Effector CD8-positive, alpha-beta T cell (primary cell): ENCODE measurements at places on chromosomes 1 and 21.

GRCh38 chr1:47611992-47612391 lies 174.1 kb downstream of the FOXD2 start:
- DNase-seq = no peak

DNA sequence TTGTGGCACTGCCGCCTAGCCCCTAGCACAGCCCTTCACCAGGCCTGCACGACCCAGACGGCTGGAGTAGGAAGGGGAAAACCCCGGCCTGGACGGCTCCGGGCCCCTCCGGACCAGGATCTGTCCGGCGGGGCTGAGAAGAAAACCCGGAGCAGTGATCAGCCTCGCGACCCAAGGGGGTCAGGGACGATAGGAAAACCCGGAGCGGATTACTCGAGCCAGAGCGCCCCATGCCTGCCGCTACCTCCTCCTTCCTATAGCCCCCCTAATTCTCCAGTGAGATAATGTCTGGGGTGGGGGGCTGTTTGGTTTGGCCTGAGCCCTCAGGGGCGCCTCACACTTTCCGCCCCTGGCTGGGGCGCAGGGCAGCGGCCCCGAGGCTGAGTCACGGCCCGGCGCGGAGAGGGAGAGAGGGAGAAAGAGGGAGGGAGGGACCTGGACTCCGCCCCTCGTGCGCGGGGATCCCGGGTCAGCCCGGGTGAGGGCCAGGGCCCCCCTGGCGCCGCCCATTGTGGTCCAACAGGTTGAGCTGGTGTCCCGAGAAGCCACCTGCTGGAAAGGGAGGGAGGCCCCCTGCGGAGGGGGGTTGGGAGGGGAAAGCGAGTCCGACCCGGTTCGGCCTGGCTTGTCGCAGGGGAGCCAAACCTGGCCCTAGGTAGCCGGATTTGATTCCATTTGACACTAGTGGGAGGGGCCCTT lies 1.7 kb upstream of the ZBTB7B start:
- DNase-seq = peak; percentile 58

GRCh38 chr21:41967708-41968107 lies 13.9 kb upstream of the C2CD2 start:
- no peak for DNase-seq

- DNase-seq = no peak
These were observed 15.1 kb upstream of the DNAH14 start for GRCh38 chr1:224914292-224914900.

- no peak for DNase-seq
These were observed 257.4 kb downstream of the MATN1 start for GRCh38 chr1:30466026-30466425.

DNA sequence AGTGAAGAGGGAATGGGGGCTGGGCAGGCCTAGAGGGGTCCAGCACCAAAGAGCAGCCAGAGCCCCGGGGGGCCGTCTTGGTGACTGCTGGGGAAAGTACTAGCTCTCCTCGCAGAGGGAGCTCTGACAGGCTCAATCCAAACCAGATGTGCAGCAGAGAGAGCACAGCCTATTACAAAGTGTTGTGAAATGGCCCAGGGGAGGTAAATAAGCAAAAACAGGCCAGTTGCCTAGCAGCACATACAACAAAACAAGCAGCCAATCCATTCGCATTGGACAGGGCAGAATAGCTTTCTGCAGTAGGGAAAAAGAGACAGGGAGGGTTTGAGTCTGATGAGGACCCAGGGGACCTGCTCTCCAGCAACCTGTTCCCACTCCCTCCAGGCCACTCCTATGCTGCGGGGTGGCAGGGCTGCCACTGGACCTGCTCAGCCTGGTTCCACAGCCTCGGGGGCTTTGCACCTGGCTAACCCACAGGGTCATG lies 239.6 kb upstream of the FGGY start:
- no peak for DNase-seq

DNA sequence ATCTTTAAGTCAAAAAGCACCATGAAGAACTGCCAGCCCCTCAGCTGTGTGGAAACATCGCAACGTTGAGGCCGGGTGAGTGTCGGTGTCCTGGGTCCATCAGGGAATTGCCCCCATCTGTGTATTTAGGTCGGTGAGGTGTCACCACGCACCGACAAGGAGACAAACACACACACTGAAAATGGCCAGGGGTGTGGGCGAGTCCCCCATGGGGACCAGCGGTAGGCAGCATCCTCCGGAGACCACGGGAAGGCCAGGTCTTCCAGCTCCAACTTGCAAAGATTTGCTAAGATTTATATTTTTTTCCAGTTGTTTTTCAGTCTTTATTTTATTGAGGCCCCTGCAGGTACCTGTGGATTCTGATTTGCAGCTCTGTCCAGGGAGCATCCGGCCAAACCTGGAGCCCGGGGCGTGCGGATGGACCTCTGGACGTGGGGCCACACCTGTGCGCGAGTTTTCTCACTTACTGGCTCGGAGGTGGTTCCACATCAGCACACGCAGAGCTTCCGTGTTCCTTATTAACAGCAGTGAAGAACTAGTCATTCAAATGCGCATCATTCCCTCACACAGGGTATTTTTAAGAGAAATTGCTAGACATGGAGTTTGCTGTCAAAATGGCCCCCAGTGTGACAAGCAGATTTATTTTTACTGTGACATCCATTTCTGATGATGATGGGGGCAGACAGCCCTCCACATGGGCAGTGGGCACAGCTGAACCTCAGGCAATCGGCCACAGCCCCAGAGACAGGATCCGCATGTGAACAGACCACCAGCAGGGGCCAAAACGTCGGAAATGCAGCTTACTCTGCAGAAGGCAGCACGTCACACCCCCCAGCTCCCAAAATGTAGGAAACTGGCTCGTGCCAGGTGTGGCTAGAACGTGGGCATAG lies 17.2 kb upstream of the SLC19A1 start:
- DNase-seq = no peak

DNA sequence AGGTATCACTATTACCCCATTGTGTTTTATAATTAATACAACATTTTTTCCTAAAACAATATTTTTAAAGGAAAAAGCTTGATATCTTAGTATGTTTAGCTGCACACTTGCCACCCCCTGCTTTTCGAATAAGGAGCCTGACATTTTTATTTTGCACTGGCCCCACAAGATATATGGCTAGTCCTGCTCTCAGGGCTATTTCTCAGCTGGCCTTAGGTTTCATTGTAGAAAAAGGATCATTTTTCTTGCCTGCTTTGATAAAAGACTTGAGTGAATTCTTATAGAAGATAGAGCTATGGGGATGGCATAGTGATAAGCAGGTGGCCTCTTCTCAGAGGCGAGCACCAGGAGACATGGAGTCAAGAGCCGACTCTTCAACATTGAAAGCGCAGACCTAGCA lies 167.0 kb downstream of the FAM78B start:
- DNase-seq = no peak

DNA sequence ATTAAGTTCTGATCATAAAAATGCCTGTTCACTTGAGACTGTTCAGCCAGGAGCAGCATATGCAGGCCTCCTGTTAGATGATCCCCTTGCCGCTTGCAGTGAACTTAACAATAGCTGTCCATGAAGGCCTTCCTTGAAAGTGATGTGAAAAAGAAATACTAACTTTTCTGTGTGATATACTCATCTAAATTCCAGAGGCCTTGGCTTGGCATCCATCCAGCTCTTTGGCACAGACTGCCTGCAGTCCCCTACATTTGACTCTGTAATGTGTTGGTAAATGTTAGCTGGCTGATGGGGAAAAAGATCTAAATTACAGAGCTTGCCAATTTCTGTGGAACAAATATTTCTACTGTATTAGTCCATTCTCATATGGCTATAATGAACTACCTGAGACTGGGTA lies 73.7 kb downstream of the KCNK2 start:
- no peak for DNase-seq

DNA sequence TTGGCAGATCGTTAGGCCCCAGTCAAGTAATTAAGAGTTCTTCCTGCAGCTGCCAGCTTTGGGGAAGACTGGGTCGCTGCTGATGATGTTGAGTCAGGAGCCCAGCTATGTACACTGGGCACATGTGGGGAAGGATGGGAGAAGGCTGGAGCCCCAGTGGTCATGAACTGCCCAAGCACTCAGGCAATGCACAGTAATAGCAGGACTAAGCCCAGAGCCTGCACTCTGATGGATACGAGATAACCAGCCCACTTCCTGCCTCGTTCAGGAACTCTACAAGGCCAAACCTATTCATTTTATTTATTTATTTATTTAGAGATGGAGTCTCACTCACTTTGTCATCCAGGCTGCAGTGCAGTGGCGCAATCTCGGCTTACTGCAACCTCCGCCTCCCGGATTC lies 81.1 kb upstream of the BTG3 start:
- no peak for DNase-seq

GRCh38 chr1:217063172-217063908 lies 340.1 kb upstream of the ESRRG start:
- no peak for DNase-seq

DNA sequence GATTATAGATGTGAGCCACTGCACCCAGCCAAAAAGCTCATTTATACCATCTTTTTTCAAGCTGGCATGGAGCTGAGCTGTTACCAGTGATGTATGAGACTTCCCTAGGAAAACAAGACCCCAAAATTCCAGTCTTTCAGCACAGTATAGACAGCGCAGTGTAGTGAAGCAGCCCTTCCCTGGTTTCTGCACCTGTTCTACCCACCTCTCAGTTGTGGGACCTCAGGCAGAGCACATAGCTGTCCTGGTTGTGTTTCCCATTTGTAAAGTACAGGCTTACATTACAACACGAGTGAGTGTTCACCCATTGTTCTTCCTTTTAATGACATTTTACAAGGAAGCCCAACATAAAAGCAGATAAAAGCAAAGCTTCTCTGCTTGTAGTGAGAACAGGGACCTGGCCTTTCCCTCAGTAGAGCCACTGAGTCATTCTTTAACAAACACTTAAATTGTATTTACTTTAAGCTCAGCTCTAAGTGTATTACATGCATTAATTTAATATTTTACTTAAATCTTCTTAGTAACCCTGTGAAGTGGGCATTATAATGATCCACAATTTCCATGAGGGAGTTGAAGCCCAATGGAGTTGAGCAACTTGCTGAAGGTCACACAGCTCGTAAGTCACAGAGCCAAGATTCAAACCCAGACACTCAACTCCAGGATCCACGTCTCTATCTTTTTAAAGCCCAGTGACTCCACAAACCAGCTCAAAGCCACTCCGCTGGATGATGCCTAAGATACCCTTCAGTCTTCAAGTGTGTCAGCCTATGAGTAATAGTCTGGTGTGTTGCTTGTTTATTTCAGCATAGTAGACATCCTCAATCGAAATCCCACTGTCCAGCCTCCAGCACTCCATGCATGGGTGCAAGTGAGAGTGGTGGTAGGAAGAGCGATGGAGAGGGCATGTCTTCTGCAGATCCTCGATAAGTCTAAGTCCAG lies 40.5 kb upstream of the CAPZB start:
- no peak for DNase-seq

GRCh38 chr1:93448292-93448982 lies 519 bp downstream of the FNBP1L start:
- DNase-seq = no peak

DNA sequence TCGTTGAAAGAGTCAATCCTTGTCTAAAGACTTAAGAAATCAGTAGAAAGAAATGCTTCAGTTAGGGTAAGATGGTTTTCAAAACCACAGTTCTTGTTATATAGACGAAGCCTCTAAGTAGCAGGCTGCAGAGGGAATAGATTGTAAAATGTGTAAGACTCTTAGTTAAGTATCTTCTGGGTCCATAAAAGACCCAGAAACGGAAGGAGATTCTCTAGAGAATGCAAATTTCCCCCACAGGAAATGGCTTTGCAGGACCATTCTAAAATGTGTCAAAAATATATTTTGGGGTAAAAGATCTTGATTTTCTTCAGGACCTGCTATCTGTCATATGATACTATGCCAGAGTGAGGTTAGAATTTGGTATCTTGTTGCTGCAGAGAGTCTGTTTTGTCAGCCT lies 13.4 kb downstream of the OR2T1 start:
- DNase-seq = no peak

DNA sequence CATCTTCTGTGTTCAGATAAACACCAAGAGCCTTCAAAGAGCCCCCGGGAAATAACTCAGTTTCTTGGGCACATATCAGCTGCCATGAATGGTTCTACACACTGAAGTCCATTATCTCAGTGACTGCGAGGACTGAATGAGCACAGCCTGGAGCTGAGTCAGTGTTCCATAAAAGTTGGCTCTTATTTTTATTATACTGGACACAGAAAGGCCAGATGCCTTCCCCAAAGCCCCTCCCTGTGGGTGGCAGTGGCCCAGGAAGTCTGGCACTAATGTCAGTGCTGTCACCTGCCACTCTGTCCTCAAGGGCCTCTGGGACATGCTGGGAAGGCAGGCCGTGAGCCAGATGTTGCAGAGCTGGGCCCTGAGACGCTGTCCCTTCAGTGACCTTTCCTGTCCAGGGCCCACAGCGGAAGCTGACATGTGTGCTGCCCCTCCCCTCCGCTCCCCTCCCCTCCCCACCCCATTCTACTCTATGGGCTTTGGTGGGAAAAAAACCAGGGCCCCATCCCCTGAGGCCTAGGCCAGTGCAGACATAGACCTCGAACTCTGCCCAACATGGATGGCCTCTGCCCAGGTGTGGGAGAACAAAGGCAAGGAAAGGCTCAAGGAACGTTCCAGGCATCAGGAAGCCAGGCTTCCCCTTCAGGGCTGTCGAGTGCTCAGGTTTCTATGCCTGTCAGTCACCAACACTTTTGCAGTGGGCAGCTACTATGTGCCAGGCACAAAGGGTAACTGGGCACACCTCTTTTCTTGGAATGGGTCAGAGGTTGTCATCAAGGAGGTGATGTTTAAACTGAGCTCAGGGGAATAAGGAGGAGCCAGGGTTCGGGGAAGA lies 22.4 kb upstream of the NPPB start:
- DNase-seq = no peak

- no peak for DNase-seq
These were observed 52.5 kb downstream of the DISC1 start for GRCh38 chr1:231679109-231679508.

DNA sequence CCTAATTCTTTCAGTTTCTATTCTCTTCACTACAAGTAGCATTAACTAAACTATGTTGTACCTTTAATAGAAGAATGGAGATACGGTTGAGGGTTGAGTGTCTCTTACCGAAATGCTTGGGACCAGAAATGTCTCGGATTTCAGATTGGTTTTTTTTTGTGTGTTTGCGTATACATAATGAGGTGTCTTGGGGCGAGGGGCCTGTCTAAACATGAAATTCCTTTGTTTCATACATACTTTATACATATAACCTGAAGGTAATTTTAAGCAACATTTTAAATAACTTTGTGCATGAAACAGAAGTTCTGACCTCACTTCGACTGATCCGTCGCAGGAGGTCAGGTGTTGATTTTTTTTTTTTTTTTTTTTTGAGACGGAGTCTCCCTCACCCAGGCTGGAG lies 36.3 kb upstream of the MYOCOS start:
- DNase-seq = no peak

DNA sequence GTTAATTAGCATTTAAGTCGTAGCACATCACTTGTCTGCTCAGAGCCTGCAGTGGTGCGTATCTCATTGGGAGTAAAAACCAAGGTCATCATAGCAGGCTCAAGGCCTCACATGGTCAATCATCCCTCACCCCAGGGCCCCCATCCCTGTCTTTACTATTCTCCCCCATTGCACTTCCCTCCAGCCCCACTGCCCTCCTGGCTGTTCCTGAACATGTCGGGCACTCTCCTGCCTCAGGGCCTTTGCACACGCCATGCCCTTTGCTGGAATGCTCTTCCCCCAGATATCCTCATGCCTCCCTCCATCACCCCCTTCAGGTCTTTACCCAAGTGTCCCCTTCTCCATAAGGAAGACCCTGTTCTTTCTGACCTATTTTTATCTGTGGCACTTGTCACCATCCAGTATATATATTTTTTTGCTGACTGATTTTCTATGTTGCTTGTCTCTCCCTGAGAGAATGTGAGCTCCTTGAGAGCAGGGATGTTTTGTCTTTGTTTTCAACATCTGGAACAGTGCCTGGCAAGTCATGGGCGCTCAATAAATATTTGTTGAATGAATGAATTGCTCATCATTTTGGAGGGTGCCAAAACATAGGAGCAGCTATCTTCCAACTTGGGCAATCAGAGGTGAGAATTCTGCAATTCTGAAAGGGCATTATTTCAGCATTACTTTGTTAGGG lies 74.1 kb upstream of the POU3F1 start:
- no peak for DNase-seq
